Body of pancreas (tissue), 4 donors: ENCODE measurements at places on chromosomes 3 and 15.

DNA sequence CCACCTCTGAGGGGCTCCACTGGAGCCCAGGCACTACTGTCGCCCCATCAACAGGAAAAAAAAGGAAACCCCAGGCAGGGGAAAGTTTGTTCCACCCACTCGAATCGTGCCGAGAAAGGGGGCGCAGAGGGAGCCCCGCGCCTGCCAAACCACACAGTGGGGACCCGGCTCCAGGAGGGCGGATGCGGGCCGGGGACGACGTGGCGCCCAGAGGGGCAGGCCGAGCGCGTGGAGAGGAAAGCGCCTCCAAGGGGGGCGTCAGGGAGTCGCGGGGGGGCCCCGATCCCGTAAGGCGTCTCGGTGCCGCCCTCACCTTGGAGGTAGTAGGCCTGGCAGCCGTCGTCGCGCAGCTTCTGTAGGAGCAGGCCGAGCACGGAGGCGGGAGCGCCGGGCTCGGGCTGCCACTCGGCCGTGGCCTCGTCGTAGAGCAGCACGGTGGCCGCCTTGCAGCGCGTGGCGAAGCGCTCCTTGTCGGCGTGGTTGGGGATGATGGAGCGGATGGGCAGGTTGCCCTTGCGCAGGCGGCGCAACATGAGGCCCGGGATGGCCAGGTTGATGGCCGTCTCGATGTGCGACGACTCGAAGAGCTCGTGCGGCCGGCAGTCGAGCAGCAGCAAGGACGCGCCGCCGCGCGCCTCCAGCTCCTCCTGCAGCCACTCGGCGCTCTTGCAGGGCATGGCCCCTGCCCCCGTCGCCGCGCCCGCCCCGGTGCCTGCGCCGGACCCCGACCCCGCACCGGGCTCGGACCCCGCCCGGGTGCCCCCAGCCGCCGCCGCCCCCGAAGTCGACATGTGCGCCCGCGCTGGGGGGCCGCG, 627 bp downstream of the DUSP7 start:
- H3K27me3 ChIP-seq: no peaks in the 10 kb centered on the region
- peak overlapping the region; percentile 49 for H3K4me3 ChIP-seq
- DNase-seq: peak; percentile 52
- H3K4me1 ChIP-seq: peaks cover 56% of the 10 kb centered on the region
- peak overlapping the region; percentile 64 for H3K27ac ChIP-seq

- H3K27me3 ChIP-seq: no peaks in the 10 kb centered on the region
- H3K36me3 ChIP-seq: no peaks in the 10 kb centered on the region
- no peak overlapping the region for H3K4me3 ChIP-seq
- H3K4me1 ChIP-seq: no peaks in the 10 kb centered on the region
- no peak overlapping the region for H3K27ac ChIP-seq
- no peak for DNase-seq
Measured at GRCh38 chr3:61353382-61353781, 102.1 kb upstream of the FHIT start.

- no peak overlapping the region for H3K4me3 ChIP-seq
- H3K36me3 ChIP-seq: no peaks in the 10 kb centered on the region
- H3K4me1 ChIP-seq: no peaks in the 10 kb centered on the region
- DNase-seq: no peak
- no peak overlapping the region for H3K27ac ChIP-seq
Measured at GRCh38 chr3:179590669-179591068, 13.8 kb downstream of the MRPL47 start.

GRCh38 chr15:53716909-53717876, 42.3 kb downstream of the WDR72 start:
- H3K4me3 ChIP-seq: no peak overlapping the region
- H3K4me1 ChIP-seq: no peaks in the 10 kb centered on the region
- DNase-seq: no peak
- H3K27me3 ChIP-seq: no peaks in the 10 kb centered on the region
- H3K27ac ChIP-seq: no peak overlapping the region

- no peaks in the 10 kb centered on the region for H3K4me1 ChIP-seq
- H3K4me3 ChIP-seq: no peak overlapping the region
- H3K27me3 ChIP-seq: no peaks in the 10 kb centered on the region
- H3K36me3 ChIP-seq: no peaks in the 10 kb centered on the region
- no peak for DNase-seq
Measured at GRCh38 chr3:51605938-51606337, 65.1 kb upstream of the TEX264 start.

DNA sequence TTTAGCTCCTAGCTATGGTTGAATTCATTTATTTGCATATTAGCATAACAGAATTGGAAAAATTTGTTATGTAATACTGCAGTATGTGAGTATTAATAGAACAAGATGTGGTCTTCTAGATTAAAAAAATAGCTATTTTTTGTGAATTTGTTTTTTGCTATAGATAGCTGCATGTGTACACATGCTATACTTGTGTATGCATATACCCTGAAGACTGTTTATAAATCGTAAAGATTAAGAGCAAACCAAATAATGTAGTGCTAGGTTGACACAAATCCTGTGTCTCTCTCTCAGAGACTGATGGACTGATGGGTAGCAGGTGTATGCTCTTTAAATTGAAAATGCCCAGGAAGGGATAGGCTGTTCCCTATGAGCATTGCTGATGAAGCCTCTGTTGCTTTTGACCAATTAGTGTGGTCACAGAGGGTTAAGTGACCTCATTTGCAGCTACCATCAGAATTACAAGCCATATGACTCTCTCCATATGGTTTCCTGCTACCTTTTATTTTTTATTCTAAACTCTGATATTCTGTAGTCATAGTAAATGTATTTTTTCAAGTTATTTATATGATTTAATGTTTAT, 9.0 kb downstream of the PLCL2 start:
- no peak overlapping the region for H3K27ac ChIP-seq
- H3K27me3 ChIP-seq: no peaks in the 10 kb centered on the region
- no peak for DNase-seq
- no peaks in the 10 kb centered on the region for H3K36me3 ChIP-seq

GRCh38 chr3:170228093-170228766, 6.0 kb downstream of the PRKCI start:
- no peak overlapping the region for H3K27ac ChIP-seq
- H3K4me1 ChIP-seq: no peaks in the 10 kb centered on the region
- H3K36me3 ChIP-seq: no peaks in the 10 kb centered on the region
- no peak for DNase-seq
- no peak overlapping the region for H3K4me3 ChIP-seq

- H3K4me3 ChIP-seq: no peak overlapping the region
- no peaks in the 10 kb centered on the region for H3K36me3 ChIP-seq
- no peak for DNase-seq
- no peaks in the 10 kb centered on the region for H3K27me3 ChIP-seq
- H3K4me1 ChIP-seq: no peaks in the 10 kb centered on the region
- no peak overlapping the region for H3K27ac ChIP-seq
Measured at GRCh38 chr15:69628256-69629093, 175.9 kb downstream of the RPLP1 start.

GRCh38 chr15:51830276-51830806, 888 bp downstream of the TMOD3 start:
- H3K36me3 ChIP-seq: no peaks in the 10 kb centered on the region
- DNase-seq: no peak
- no peaks in the 10 kb centered on the region for H3K27me3 ChIP-seq
- H3K4me3 ChIP-seq: peak overlapping the region; percentile 89

DNA sequence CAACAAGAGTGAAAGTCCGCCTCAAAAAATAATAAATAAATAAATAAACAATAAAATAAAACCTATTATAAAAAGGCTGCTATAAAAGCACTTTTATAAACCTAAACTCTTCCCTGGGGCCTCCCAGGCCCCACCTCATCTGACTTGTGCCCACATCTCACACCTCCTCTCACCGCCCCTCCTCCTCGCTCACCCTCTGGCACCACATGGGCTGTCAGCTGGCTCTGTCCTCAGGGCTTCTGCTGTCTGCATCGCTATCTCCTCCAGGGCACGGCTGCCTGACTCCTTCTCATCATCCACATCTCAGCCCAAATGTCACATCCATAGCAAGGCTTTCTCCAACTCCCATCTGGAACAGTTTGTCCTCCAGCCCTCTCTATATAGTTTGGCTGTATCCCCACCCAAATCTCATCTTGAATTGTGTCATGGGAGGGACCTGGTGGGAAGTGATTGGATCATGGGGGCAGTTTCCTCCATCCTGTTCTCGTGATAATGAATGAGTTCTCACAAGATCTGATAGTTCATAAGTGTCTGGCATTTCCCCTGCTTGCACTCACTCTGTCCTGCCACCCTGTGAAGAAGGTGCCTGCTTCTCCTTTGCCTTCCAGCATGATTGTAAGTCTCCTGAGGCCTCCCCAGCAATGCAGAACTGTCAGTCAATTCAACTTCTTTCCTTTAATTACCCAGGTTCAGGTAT, 8.8 kb upstream of the SH3BP5 start:
- H3K27me3 ChIP-seq: no peaks in the 10 kb centered on the region
- H3K4me3 ChIP-seq: no peak overlapping the region
- no peaks in the 10 kb centered on the region for H3K36me3 ChIP-seq
- no peak for DNase-seq
- no peaks in the 10 kb centered on the region for H3K4me1 ChIP-seq

DNA sequence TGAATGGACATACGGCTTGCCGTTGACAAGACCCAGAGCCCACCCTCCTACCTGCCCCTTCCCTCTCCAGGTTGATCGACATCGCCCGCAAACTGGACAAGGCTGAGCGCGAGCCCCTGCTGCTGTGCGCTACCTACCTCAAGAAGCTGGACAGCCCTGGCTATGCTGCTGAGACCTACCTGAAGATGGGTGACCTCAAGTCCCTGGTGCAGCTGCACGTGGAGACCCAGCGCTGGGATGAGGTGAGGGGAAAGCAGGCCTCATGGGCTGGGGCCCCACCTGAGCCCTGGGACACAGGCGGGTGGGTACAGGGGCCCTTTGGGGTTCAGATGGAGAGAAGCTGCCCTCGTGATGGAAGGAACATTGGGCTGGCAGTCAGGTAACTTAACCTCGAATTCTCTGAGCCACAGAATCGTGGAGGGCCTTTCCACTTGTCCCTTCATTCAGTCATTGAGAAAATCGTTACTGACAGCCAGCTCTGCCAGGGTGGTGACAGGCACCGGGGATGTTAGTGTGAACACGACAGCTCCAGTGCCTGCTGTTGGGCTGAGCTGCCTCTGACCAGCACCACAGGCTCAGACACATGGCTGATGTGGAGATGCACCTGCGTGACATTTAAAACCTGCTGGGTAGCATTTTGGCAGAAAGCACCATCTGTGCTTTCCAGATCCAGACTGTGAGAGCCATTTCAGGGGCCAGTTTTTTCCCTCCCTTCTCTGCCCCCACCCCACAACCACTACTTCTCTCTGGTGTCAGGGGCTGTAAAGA, 25.6 kb upstream of the RHO start:
- no peak overlapping the region for H3K4me3 ChIP-seq
- no peaks in the 10 kb centered on the region for H3K27me3 ChIP-seq
- no peak overlapping the region for H3K27ac ChIP-seq
- H3K4me1 ChIP-seq: no peaks in the 10 kb centered on the region

GRCh38 chr3:93843981-93844380, 129.7 kb downstream of the PROS1 start:
- H3K4me3 ChIP-seq: no peak overlapping the region
- H3K4me1 ChIP-seq: no peaks in the 10 kb centered on the region
- no peak for DNase-seq

DNA sequence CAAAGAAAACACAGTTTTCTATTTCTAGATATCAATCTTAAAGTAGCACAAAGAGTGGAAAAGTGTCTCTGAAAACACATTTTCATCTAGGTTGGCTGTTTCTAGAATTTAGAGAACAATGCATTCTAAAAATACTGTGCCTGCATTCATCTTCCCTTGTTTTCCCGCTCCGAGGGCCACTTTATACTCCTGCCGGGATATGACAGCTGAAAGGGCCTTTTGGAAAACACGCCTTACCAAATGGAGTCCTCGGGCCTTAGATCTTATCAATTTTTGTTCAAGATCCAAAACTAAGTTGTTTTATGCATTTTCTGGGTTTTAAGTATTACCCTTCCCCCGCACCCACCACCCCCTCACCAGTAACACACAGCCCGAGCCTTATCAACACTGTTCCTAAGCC, 47.9 kb upstream of the ARHGEF3 start:
- no peaks in the 10 kb centered on the region for H3K4me1 ChIP-seq
- no peaks in the 10 kb centered on the region for H3K27me3 ChIP-seq
- no peak for DNase-seq
- no peaks in the 10 kb centered on the region for H3K36me3 ChIP-seq

DNA sequence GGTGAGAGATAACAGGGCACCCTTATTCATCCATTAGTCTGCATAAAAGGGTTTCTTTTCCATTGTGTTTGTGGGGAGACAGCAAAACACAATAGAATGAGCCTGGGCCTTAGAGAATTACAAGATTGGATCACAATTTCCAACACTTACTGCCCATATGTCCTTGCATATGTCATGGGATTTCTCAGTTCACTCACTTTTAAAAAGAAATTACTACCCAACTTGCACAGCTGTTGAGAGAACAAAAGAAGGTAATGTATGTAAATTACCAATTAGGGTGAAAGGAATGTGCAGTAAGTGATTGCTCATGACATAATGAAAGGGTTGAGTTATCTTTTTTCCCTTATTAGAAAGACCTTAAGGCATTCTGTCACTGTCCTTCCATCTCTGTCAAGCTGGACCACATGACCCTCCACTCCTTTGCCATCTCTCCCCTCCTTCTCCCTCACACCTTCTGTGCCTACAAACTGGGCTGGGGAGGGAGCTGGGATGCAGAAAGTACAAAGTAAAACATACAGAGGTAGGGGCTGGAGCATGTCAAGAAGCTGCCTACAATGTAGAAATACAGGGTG, 244.2 kb downstream of the ZMAT3 start:
- no peak overlapping the region for H3K4me3 ChIP-seq
- H3K27ac ChIP-seq: no peak overlapping the region
- DNase-seq: no peak
- H3K4me1 ChIP-seq: no peaks in the 10 kb centered on the region
- no peaks in the 10 kb centered on the region for H3K27me3 ChIP-seq
- no peaks in the 10 kb centered on the region for H3K36me3 ChIP-seq

GRCh38 chr3:166510382-166510781, 673.2 kb upstream of the BCHE start:
- H3K36me3 ChIP-seq: no peaks in the 10 kb centered on the region
- H3K27ac ChIP-seq: no peak overlapping the region
- H3K4me3 ChIP-seq: no peak overlapping the region
- DNase-seq: no peak

GRCh38 chr3:72727172-72727571, 121.1 kb downstream of the SHQ1 start:
- H3K36me3 ChIP-seq: no peaks in the 10 kb centered on the region
- no peak overlapping the region for H3K27ac ChIP-seq
- H3K27me3 ChIP-seq: no peaks in the 10 kb centered on the region
- no peaks in the 10 kb centered on the region for H3K4me1 ChIP-seq
- H3K4me3 ChIP-seq: no peak overlapping the region

- H3K4me3 ChIP-seq: no peak overlapping the region
- H3K27ac ChIP-seq: no peak overlapping the region
- H3K27me3 ChIP-seq: no peaks in the 10 kb centered on the region
- no peaks in the 10 kb centered on the region for H3K4me1 ChIP-seq
- no peaks in the 10 kb centered on the region for H3K36me3 ChIP-seq
Measured at GRCh38 chr3:38988955-38989354, 62.8 kb downstream of the SCN11A start.

GRCh38 chr15:64246364-64247189, 83.8 kb upstream of the PPIB start:
- DNase-seq: no peak
- H3K4me1 ChIP-seq: peaks cover 45% of the 10 kb centered on the region
- no peak overlapping the region for H3K4me3 ChIP-seq
- H3K36me3 ChIP-seq: no peaks in the 10 kb centered on the region
- H3K27ac ChIP-seq: peak overlapping the region; percentile 59
- no peaks in the 10 kb centered on the region for H3K27me3 ChIP-seq
